ENCODE measurements at places on chromosomes 5 and 9.

GRCh38 chr5:145903113-145903512, 30.3 kb upstream of the GRXCR2 start:
- no peak for DNase-seq

DNA sequence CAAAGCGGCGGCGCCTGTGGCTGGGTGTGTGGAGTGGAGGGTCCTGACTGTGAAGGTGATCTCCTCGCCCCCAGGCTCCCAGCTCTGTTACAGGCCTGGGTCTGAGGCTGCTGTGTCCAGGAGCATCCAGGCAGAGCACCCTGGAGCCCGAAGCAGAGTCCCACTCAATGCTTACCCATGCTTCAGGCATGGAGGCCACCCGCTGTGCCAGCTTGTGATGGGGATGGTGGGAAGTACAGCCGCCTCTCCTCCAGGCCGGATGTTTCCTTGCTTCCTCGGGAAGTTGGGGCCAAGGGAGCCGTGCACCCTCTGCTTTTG, 255.9 kb upstream of the IRX1 start:
- DNase-seq: no peak

DNA sequence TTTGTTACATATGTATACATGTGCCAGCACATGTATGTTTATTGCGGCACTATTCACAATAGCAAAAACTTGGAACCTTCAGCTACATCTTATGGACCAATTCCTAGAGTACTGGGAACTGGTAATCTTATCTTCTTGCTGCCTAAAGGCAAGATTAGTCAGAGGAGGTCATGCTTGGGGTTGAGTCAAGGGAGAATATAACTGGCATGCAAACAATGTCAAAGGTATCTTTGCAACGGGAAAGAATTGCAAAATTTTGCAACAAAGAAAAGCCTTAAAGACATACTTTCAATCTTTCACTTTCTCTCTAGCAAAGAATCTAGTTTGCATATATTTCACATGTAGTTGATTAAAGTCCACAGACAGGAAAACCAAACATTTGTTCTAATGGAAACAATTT, 145.2 kb downstream of the EDIL3 start:
- no peak for DNase-seq

DNA sequence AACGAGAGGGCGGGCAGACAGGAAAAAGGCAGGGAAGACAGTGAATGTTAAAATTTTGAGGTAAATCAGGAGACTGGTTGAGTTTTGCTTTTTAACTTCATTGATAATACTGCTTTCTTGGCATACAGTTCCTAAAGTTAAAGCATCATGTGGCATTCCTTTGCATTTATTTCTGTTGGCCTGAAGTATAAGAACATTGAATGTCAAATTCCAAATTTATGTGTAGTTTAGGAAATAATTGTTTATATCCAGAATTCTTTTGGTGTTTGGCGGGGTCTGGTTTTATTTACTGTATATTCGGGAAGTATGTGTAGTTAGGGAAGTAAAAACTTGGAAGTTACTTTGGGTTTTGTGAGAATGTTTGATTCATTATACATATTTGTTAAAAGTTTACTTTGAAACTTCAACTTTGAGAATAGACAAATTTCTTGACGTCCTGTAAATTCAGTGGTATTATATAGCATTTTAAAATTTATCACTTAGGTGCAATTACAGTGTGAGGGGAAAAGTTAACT, 83.2 kb downstream of the PTPDC1 start:
- no peak for DNase-seq

GRCh38 chr9:120099065-120099464, 480.9 kb downstream of the CDK5RAP2 start:
- DNase-seq: no peak

- DNase-seq: peak; percentile 50
Measured at GRCh38 chr9:137083394-137084004, 3.3 kb upstream of the MAN1B1 start.

- DNase-seq: no peak
Measured at GRCh38 chr5:169004551-169004950, 296.4 kb downstream of the SLIT3 start.

DNA sequence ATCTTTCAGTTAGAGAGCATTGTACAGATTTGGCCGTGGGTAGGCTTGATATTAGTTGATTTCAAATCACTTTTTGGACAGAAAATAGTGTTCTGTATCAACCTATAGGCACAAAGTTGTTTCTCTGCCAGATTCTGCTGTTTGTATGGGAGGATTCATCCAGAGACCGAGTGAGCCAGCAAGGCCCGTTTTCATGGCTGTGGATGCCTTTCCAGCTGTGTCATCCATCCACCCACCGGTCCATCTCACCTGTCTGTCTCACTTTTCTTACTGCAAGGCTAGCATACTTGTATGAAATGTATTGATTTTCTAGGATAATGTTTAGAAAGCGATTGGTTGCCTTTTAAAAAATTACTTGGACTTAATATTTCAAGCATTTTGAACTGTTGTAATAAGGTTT, 34.4 kb downstream of the ICE1 start:
- no peak for DNase-seq

- DNase-seq: no peak
Measured at GRCh38 chr5:154466671-154467070, 11.4 kb downstream of the HAND1 start.

- no peak for DNase-seq
Measured at GRCh38 chr5:80934751-80935150, 25.4 kb upstream of the RASGRF2 start.

GRCh38 chr9:87642330-87643106, 83.4 kb upstream of the CTSL start:
- DNase-seq: no peak

- no peak for DNase-seq
Measured at GRCh38 chr9:33946779-33947535, 101.7 kb downstream of the UBAP2 start.

DNA sequence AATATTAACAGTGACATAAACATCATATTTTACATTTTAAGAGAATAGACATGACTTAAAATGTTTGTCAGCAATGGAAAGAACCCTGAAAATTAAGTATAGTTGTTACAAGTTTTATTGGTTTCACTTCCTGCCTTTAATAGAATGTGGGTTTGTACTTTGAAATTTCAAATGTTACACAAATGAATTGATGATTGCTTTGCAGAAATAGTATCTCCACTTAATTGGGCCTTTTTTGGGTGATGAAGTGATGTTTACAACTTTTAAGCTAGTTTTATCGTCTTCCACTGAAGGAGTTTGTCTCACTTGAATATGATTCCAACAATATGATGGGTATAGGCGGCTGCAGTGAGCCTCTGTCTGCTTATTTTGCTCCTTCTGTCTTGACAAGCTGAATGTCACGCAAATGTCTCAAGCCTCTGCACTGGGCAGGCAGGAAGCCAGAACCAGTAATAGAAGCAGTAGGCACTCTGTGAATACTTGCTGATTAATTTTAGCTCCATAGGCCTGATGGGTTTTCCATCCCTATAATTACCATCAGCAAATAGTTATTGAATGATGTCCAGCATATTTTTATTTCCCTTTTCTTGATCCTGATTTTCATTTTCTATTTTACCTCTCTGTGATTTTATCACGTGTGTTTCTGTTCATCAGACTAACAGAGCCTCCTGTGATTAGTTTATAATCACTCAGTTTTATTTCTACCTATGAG, 10.6 kb upstream of the NR3C1 start:
- DNase-seq: no peak

DNA sequence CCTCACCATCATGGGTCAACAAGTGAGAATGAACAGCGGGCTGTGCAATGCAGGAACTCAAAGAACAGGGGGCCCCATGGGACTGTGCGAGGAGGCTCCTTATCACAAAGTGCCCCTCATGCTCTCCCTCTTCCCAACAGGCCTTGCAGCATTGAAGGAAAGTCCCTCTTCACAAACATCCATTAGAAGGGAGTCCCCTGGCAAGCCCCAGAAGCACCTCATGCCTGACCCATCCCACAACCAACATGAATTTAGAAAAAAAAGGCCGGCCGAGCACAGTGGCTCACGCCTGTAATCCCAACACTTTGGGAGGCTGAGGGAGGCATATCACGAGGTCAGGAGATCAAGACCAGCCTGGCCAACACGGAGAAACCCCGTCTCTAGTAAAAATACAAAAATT, 122.6 kb upstream of the FSTL4 start:
- no peak for DNase-seq

DNA sequence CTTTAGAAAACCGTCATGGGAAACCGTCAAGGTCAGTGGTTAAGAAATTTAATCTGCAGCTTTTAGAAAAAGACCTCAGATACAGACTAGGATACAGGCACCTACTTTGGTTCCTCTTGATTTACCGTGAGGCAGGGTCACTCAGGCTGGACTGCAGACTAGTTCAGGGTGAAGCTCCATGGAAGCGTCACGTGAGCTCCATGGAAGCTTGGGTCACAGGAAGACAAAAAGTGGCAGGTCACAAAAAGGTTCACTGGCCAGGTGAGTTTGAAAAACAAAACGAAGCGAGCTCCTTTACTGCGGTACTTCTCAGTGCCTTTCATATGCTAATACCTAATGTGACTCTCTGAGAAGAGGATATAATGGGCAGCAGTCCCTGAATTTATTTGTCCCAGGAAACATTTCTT, 43.0 kb downstream of the PRRC2B start:
- no peak for DNase-seq

GRCh38 chr5:93595420-93596147, 12.6 kb downstream of the NR2F1 start:
- no peak for DNase-seq

GRCh38 chr5:173693670-173694069, 77.2 kb upstream of the BOD1 start:
- DNase-seq: no peak

DNA sequence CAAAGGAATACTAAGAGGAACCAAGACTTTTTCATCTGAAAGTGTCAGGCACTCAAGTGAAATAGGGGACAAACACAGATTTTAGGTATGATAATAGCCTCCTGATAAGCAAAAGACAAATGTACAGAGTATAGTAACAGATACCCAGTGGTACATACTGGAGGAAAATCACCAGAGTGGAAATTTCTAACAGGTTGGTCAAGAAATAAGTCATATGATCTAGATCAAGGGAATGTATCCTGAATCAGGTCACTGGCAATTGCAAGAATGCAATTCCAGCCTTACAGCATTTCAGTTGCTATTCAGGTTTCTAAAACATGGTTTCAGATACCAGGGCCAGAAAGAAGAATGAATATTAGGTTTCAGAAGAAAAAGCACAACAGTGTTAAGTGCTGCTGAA, 82.2 kb upstream of the SLCO6A1 start:
- DNase-seq: no peak

- no peak for DNase-seq
Measured at GRCh38 chr5:72163349-72163983, 56.2 kb downstream of the MAP1B start.

DNA sequence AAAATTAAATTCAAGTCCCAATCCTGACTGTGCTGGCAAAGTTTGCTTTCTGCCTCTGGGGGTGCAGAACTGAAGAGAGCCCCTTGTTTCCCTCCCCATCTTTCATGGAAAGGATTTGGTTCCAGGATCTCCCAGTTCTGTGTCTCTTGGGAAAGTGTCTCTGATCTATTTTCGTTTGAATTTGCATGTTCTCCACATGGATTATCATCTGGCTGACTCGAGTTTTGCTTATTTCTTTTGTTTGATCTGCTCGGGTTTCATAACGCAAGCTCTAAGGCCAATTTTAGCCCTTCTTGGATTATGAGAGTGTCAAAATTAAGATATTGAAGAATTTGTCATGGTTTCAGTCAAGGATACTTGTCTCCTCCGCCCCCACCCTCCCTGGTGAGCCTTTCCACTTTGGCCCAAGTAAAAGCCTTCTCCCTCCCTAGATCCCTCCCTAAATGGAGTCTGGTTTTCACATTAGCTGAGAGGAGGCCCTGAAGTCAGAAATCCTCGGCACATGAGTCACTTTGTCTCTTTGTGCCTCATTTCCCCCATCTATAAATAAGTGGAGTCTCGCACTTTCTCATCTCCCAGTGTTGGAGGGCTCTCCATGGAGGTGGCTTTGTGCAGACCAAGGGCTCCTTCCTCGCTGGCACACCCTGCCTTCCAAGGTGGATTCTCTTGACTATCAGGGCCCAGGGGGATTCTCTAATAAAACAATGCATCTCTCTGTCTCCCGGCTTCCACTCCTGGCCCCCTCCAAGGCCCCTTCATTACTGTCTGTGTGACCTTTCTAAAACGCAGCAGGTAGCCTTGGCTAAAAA, 17.3 kb downstream of the ADRB2 start:
- DNase-seq: no peak

DNA sequence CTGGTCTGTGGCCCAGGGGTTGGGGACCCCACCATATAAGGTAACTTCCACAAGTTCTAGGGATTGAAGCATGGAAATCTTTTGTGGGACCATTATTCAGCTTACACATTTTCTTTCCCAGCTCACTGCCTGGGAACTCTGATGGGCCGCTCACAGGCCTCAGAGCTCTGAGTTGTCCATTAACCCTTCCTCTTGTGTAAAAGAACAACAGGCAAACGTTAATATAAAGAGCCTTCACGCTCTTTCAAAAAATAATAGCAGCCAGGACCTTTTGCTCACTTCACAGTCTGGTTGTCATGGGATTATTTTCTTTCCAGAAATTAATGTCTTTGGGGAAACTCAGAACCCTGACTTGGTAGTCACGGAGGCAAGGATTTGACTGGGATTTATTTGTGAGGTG, 443.3 kb downstream of the AGTPBP1 start:
- DNase-seq: no peak

DNA sequence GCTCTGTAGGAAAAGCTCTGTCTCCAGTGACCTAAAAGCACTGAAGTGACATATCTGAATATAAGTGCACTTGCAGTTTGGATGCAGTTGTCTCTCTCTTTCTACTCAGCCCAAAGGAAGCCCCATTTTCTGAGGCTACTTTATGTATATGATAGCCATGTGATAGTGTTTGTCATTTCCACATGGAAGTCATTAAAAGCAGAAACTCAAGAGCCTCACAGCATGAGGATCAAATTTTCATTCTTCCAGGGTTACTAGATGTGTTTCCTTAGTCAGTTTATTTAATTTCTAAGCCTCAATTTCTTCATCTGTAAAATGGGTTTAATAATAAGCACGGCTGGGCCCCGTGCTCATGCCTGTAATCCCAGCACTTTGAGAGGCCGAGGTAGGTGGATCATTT, 36.7 kb downstream of the RNF44 start:
- no peak for DNase-seq
